IPS-NIHi11 (cell line): ENCODE measurements at places on chromosomes 11 and 22.

GRCh38 chr11:19241260-19242178 is 774 bp upstream of the E2F8 start:
- DNase-seq, result peak; percentile 90

DNA sequence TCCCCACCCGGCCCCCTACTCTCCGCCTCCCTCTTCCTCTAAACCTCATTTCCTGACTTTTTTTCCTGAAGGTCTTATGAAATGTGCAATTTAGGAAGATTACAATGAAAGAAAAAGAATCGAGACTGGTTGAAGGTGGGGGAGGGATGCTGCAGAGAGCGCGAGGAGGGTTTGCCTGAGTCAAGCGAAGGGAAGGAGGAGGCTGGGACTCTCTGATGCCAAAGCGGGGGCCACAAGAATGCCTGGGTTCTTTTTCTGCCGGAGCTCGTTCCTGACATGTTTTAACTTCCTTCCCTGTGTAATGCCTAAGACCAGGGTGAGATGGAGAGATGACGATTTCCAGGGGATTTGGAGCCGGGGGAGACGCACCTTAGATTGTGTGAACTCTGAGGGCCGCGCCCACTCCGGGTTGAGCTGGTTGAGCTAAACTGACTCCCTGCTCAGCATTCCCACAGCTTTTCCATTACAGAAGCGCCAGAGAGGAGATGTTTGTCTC is 270.5 kb upstream of the SORL1-AS1 start:
- peak; percentile 26 for DNase-seq

- DNase-seq, result no peak
Observed at GRCh38 chr11:108983636-108984420, 319.0 kb downstream of the DDX10 start.

DNA sequence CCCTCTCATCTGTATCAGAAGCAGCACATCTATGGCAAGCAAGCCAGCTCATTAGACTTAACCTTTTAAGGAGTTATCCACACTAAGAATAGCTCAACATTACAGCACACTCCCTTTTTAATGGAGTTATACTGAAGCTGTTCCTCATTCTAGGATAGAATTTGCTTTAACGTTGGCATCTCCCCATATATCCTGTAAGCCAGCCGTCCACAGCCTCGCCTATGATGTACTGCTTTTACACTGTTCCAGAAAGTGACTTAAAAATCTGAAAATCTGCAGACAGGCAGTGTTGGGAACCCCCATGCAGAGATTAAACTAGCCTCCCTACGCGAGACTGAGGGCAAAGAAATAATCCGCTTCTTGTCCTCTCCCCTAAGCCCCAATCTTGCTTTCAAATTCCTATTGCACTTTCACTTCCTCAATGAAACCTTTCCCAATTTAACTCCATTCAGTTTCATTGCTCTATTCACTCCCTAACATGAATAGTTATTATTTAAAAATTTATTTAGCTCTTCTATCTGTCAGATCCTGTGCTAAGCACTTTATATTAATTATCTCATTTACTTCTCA is 225.0 kb downstream of the BLID start:
- no peak for DNase-seq

- no peak for DNase-seq
Observed at GRCh38 chr22:39332441-39333064, 13.1 kb upstream of the RPL3 start.

DNA sequence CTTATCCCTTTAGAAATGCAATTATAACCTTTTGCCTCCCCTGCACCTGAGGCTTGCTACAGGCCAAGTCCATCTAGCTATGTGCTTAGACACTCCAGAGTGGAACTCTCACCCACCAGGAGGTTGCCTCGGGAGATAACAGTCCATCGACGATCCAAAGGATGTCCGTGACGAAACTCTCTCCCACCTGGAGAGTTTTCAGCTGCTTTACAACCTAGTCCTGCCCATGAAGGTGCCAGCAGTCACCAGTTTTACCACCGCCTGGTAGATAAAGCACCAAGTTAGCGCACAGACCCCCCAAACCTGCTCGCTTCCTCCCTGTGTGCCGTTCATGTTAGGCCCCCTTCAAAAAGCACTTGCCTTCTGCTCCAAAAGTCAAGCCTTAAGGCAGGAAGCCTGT is 53.1 kb upstream of the SHISAL1 start:
- no peak for DNase-seq

- peak; percentile 91 for DNase-seq
Observed at GRCh38 chr11:45872651-45873356, 12.6 kb upstream of the MAPK8IP1 start.

- no peak for DNase-seq
Observed at GRCh38 chr11:21552911-21553310, 640.0 kb upstream of the ANO5 start.

DNA sequence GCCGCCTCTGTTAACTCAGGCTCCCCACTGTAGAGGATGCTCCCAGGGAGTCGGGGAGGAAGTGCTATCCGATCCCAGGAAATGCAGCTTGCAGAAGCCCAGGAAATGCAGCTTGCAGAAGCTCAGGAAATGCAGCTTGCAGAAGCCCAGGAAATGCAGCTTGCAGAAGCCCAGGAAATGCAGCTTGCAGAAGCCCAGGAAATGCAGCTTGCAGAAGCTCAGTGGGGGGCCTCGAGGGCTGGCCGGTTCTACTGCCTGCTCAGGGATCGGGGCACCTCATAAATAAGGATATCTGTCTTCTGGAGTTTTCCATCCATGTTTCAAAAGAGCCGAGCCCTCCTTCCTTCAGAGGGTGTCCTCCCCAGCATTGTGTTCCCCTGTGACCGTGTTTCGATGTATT is 25.1 kb upstream of the SMIM38 start:
- DNase-seq, result no peak

- peak; percentile 90 for DNase-seq
Observed at GRCh38 chr22:43151251-43152002, at the start of gene TSPO. Gene TSPO, plus strand, starts transcription at chr22:43151559. Its CDS starts 7,680 bp downstream, at chr22:43159239.

DNA sequence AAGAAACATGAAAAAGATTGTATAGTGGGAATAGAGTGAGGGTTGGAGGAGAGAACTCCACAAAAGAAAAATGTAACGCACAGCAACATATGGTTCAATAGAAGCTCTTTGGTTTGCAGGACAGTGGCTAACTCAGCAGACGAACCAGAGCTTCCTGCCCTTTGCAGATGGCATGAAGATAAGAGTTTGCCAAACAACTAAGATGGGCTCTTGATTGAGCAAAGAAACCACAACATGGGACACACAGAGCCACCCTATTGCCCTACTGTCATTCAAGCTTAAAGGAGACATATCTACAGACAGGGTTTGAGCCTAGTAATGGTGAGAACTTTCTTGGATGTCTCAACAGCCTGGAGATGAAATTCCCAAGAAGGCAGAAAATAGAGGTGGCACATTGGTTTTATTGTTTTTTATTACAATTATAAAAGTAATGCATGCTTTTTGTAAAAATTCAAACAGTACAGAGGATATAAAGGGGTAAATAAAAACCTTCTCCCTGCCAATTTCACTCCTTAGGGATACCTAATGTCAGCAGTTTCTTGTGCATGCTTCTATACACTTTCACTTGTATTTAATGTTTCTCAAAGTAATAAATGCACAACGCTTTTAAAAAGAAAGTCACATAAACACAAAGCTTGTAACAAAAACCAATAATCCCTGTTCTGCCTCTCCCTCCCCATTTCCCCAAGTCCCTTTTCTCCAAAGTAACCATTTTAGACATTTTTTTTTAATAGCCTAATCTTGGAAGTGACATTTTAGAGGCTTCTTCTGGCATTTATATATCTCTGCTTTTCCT is 63.7 kb downstream of the COPB1 start:
- no peak for DNase-seq

GRCh38 chr11:7889985-7890384 is 41.1 kb downstream of the OR10A6 start:
- no peak for DNase-seq

DNA sequence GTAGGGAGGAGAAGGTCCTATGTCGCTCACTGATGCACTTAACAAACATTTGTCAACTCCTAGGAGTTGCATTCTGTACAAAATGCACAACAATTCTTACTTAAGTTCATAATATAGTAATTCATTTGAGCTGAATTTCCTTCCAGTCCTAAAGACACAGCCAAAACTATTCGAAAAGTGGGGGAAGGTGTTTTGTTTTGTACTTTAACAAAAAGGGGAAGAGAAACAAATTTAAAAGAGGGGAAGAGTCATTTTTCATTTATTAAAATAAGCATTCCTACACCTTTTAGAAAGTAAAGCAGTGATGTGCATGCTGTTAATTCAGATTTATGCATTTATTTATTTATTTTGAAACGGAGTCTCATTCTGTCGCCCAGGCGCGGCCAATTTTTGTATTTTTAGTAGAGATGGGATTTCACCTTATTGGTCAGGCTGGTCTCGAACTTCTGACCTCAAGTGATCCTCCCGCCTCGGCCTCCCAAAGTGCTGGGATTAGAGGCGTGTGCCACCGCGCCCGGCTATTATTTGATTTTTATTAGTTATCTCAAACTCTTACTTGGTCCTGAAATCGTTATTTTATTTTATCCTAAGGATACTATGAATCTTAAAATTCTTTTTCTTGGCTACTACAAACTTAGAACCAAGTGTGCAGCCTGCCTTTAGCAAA is 1.1 kb upstream of the FANCF start:
- DNase-seq, result no peak

- no peak for DNase-seq
Observed at GRCh38 chr11:112778091-112778876, 182.9 kb upstream of the NCAM1 start.

DNA sequence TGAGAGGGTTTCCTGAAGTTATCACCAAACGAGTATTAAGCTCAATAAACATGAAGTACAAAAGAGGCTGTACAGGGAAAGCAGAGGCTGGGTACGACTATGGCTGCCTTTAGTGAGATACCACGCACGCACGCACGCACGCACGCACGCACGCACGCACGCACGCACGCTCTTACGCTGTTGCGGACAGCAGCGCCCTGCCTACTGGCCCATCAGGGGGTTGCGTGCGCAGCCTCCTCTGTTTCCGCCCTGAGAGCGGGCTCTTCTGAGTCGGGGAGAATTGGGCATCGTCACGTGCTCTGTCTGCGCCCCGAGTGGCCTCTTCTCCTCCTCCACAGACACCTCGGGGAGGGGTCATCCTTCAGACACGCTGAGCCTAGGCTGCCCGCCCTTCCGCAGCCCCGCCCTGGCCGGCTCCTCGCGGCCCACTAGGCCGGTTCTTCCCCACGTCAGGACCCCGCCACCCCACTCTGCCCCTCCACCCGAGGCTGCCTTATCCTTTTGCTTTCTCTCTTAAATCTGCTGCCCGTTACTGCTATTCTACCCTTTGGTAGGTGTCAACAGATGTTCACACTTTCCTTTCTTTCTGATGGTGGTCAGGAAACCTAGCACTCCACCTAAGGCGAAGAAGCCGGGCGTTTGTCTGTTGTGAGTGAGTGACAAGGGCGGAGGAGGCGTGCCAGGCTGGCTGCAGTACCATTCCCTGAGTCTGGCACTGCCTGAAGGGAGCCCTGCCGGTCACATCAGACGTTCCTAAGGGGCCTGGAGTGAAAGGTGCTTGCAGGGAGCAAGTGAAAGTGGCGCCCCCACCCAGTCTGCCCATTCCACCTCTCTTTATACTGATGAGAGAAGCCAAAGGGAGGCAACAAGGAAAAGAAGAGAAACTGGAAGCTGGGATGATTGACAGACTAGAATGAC is 300.4 kb upstream of the B3GAT1 start:
- no peak for DNase-seq

- DNase-seq, result no peak
Observed at GRCh38 chr22:46574438-46574992, 37.1 kb upstream of the CELSR1 start.

GRCh38 chr22:46086577-46087335 is 63.6 kb upstream of the PPARA start:
- no peak for DNase-seq

GRCh38 chr11:61345954-61346843 is 13.2 kb downstream of the TKFC start:
- DNase-seq, result no peak

DNA sequence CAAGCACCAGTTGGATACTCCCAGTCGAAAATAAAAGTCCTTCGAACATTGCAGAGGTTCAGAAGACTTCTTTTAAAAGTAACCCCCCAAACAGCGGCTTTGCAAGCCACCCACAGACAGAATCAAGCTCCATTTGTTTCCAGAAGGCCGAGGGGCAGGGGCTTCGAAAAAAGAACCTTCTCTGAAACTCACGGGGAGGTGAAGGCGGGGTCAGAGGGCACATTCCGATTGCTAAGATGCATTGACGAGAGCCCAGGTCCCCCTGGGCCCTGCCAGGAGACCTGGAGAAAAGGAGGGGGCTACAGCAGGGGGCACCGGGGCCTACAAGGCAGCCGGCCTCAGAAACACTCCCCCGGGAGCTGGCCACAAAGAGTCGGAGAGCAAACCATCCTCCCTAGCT is 306.8 kb downstream of the MN1 start:
- DNase-seq, result peak; percentile 65

DNA sequence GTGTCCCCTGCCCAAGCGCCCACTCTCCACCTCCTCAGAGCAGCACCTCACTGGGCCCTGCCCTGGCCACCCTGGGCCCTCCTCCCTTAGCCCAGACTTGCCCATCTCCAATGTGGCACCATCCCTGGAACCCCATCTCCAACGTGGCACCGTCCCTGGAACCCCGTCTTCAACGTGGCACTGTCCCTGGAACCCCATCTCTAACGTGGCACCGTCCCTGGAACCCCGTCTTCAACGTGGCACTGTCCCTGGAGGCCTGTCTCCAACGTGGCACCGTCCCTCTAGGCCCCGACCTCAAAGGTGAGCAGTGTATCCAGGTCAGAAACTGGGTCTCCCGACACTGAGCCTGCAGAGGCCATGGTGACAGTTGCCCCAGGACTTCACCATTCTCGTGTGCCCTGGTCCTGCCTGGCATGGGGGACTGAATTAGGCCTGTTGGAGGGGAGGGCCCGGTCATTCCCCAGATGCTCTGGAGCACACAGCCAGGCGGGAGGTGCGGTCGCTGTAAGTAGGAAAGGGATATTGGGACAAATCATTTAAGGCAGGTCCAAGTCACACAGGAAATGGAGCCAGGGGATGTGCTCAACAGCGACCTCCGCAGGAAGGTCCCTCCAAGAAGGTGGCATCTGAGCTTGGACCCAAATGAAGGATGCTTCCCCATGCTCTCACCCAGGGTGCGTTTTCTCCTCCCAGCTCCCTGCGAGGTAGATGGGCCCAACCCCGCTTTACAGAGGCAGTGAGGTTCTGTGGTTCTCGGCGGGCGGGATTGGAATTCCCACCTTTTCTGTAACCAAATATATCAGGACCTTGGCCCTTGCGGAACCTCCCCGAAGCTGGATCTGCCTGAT is 2.4 kb upstream of the CTSD start:
- peak; percentile 53 for DNase-seq

DNA sequence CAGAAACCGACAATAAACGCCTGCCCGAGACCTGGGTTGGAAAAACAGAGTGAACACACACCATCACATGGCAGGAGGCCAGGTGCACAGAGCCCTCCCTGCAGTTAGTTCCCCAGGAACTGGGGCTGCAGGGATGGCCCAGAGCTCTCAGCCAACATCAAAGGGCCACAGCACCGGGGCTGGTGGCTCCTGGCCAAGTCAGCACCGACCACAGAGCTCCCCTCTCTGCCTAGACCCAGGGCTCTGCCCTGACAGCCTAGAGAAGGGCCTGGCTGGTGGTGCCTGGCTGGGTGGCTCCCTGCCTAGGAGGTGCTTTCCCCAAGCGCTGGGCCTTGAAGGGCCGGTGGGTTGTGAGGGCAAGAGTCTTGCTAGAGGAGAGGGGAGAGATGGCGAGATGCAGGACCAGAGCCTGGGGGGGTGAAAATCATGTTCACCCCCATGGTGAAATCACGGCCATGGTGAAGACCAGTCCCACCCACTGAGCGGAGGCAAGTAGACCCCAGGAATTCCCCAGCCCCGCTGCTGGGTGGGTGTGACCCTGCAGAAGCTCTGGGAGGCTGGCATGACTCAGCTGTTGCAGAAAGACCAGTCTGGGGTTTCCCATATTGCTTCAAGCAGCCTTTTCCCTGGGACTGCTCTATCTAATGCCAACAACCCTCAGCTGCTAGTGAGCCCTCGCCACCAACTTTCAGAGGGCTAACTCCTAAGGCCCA is 7.2 kb upstream of the BID start:
- no peak for DNase-seq
